ENCODE measurements at places on chromosomes 12 and 14.

- no peak for DNase-seq
Observed at GRCh38 chr12:91937706-91938105, 207.9 kb downstream of the BTG1 start.

DNA sequence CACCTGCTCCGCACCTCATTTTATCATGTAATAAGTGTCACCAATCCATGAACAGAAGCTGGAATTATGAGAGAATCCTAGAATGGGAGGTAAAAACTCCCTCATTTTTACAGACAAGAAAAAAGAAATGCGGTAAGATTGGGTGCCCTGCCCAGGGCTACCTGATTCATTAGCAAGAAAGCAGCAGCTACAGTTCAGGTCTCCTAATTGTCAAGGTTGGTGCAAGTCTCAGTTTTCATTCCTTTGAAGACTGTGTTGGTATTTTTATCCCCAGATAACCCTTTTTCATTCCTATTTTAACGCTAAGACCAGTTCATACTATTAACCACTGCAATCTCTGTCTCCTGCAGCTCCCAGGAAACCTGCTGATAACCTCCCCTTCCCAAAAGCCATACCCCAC, 6.9 kb downstream of the DUSP6 start:
- no peak for DNase-seq

DNA sequence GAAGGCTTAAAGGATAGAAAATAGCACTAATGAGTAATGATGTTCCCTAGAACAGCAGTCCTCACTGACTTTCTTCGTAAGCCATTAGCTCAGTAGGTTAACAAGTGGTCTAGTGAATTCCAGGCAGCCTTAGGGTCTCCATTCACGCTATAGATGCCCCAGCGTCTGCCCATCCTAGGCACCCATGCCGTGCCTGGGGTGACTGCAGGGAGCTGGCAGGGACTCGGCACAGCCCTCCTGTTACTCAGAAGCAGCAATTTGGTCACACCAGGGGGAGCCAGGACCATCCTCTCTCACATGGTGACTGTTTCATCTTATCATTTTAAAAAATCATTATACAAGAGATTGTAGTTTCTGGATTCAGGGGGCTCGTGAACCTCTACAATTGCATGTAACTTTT, 66.0 kb upstream of the TRAF3 start:
- no peak for DNase-seq

GRCh38 chr12:76690921-76691700, 72.8 kb upstream of the ZDHHC17 start:
- DNase-seq, result no peak

Data from stimulated activated CD8-positive, alpha-beta memory T cell treated with anti-CD3 and anti-CD28 coated beads, Interleukin-7, amount 100 ng/mL, for 1 hour (primary cell).